Kidney (tissue), 22 donors: ENCODE measurements at places on chromosomes 2 and 18. TPM values are rescaled to one million over a fixed set of nuclear protein-coding genes. Genes with fewer than 3 reads are reported as not detected.
A peak's percentile ranks its signal among the peaks of the same experiment; 100 is the strongest.

DNA sequence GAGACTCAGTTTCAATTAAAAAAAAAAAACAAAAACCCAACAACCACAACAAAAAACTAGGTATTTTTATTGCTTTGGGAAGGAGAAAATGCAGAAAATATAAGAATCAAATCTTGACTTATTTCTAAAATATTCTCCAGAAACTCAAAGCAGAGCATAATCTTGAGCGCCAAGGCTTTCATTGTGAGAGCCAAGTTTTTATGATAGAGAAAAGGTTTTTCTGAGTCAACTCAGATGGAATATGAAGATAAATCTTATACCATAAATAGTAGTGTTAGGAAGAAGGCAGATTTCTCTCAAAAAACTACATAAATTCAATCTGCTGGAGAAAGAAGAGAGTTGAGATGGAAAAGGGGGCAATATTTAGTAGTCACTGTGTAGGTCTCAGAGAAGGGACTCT lies 121.2 kb upstream of the OSR1 start:
- DNase-seq, result no peak

- no peak for DNase-seq
Measured at GRCh38 chr18:58545338-58546296, 83.3 kb downstream of the ALPK2 start.

DNA sequence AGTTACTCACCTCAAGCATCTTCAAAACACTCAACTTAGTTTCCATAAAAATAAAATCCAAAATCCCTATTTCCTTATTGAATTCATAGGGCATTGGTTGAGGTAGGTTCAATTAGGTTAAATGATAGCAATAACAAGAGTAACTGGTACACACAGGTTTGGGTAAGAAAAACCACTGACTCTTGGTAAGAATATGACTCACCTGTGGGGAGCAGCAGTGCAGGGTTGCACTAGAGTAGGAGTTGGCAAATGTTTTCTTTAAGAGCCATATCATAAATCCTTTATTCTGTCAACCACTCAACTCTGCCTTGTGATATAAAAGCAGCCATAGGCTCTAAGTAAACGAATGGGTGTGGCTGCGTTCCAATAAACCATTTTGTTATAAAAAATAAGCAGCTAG lies 71.4 kb upstream of the CDH20 start:
- DNase-seq, result no peak

DNA sequence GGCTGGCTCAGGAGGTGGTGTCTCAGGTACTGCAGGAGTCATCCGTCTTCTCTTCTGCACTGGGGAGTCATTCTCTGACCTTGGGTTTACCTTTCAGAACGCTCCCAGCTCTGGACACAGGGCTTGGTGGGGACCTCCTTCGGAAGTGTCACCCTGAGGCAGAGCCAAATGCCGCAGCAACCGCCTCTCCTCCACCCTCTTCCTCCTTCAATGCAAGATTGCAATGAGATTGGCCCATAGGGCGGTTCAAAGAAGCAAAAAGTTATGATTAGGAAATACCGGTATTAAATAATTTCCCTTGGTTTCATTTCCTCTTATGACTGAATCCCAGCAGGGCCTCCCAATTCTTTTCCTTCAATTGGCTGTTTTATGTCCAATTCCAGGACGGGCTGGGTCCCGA lies 178.8 kb downstream of the ACKR3 start:
- no peak for DNase-seq

GRCh38 chr2:42092084-42092996 lies 44.5 kb downstream of the PKDCC start:
- DNase-seq, result no peak

DNA sequence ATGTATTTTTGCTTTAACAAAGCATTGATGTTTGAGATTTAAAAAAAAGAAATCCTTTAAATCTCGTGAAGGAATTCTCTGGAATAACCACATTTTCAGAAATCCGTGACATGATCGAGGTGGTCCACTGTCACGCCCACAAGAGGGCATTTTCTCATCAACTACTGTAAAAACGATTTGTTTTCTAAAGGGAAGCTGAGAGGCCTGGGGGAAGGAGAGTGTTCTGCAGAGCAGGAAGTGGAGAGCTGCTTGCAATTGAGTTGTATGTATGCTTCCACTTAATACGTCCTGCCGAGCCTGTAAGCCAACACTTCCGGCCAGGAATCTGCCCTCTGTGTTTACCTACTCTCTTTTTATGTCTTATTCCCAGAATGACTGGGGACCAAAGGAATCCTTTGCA lies 19.4 kb downstream of the KLHL29 start:
- DNase-seq, result peak; percentile 76

DNA sequence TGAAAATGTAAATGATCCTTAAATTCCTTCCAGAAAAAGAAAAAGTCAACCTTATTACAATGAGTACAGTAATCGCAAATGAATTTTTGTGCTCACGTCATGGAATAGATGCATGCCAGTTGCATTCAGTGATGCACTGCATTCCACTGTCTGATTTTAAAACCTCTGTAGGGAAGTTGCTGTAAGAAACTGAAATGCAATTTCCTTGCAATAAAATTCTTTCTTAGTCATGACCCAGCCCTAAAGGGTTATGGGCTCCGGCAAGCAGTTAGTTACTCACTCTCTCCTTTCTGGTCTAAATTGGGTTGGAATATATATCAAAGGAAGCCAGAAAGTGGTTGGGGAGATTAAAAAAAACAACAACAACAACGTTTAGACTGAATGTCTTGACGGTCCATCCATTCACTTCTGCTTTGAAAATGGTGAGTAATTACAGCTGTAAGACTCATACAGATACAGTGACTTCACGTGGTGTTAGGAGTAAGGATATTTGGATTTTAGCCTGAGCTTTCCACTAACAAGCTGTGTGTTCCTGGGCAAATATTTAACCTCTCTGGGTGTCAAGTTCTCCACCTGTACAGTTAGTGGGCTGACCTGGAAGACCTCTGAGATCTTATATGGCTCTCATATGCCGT lies 8.6 kb upstream of the RND3 start:
- no peak for DNase-seq

DNA sequence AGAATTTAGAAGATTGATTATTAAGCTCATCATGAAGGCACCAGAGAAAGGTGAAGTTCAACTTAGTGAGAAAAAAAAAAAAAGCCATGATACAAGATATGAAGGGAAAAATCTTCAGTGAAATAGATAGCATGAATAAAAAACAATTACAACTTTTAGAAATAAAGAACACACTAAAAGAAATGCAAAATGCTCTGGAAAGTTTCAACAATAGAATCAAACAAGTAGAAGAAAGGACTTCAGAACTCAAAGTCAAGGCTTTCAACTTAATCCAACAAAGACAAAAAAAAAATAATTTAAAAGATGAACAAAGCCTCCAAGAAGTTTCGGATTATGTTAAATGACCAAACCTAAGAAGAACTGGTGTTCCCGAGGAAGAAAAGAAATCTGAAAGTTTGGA lies 105.5 kb downstream of the GRB14 start:
- no peak for DNase-seq

DNA sequence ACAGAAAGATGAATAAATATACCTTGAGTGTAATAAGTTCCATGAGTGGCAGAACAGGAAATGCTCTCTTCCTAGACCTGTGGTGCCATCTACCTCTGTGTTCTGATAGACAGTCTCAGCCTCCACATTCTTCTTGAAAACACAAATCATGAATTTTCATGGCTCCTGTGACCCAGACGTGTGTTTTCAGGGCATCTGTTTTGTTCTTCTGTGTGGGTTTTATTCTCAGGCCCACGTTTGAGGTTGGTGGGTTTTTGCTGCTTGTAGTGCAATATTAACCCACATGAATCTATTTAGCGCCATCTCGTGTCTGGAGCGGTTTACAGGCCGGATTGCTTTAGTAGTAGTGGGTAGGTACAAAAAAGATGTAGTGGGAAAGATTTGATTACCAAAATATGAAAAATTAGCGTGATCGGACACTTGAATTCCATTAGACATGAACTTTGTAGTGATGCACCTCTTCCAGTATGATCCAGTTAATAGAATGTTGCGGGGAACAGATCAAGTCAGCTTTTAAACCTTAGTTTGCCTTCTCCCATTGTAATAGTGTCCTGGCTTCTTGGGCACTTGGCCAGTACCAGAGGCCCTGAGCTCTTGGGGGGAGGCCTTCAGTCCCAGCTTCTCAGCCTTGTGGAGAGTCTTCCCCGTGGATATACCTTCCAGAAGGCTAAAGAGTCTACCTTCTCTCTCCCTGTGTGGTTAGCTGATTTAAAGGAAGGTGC lies 256.5 kb downstream of the TPGS2 start:
- DNase-seq, result peak; percentile 76

DNA sequence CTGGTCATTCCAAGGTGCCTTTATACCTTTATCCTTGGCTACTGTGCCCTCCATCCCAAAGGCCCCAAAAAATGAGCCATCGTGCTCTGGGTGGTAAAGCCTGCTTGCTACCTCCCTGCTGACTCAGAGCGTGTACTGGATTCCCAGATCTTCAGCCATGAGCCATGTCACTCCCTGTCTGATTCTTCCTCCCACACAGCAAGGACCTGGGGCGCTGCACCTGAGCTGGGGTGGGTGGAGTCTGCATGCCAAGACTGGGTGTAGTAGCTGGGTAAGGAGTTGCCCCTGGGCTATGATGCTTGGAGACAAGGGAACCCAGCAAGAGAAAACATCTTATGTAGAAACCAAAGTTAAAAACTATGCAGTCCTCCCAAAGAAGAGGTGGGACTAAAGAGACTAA lies 37.2 kb upstream of the APCDD1 start:
- DNase-seq, result no peak

GRCh38 chr2:66957677-66958076 lies 439.5 kb upstream of the ETAA1 start:
- DNase-seq, result no peak

DNA sequence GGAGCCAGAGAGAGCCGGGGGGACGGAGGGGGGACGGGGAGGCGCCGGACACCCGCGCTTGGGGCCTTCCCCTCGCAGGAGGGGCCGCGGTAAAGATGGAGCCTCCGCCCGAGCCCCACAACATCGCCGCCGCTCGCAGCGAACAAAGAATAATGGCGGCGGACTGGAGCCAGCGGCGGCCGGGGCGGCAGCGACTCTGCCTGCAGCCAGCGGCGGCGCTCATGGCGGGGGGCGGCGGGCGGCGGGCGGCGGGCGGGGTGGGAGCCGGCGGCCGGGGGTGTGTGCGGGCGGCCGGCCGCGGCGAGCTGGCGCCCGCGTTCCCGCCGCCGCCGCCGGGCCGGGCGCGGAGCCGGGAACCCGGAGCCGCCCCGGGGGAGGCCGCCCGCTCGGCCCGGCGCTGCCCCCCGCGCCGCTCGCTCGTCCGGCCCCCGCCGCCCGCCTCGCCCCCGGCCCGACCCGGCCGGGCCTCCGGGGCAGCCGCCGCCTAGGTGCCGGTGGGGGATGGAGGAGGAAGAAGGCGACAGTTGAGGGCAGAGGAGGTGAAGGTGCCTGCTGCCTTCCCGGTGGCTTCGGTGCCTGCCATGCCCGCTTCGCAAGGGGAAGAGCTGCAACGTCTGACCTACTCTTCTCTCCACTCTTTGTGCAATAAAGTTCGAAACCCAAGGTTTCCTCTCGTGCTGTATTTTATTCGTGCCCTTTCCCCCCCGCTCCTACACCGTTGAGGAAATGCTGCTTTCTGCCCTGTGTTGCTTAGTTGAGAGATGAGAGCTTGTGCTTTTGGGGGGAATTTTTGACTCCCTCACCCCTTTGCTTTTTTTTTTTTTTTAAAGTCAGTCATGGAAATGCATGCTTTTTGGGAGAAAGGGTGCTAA lies 634 bp downstream of the CREB1 start:
- DNase-seq, result peak; percentile 85

GRCh38 chr2:158815166-158815565 lies 20.0 kb downstream of the DAPL1 start:
- no peak for DNase-seq

DNA sequence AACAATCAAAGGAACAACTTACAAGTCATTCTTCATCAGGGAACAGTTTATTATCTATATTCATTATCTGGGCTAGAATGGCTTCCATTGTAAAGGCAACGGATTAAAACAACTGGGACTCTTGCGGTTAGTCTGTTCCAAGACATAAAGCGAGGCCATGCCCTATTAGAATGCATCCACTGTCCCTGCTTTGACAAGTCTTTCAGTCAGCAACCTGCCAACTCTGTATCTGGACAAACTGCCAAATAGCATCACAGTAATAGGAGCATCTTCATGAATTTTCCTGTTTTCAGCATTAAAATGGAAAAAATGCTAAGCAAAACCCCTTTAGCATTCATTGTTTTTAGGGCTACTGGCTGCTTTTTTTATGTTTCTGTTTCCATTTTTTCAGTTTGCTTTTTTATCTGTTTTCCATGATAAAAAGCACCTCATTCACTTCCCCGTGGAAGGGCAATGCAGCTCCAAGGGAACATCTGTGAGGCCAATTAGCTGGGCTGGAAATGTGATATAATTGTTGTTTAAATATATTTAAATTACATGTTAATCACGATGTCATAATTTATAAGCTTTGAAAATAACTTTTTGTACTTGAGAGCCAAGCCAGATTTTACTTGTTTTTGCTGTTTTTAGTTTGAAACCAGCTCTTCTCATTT lies 834.3 kb downstream of the CPS1 start:
- DNase-seq, result no peak

- DNase-seq, result peak; percentile 22
Measured at GRCh38 chr2:239337877-239338484, 62.8 kb downstream of the HDAC4 start.

- no peak for DNase-seq
Measured at GRCh38 chr18:79744625-79745024, 53.1 kb upstream of the KCNG2 start.

Gene CD302
- 33.2 TPM for total RNA-seq

Gene GBX2
- not detected for total RNA-seq

Gene ING5
- 27.3 TPM for total RNA-seq

Gene PDE11A
- total RNA-seq, result 0.82 TPM

Gene SERPINB5
- total RNA-seq, result not detected

Gene ZSWIM2
- not detected for total RNA-seq

Gene LYG1
- 21.0 TPM for total RNA-seq

Gene NEU4
- 0.76 TPM for total RNA-seq

Gene NEB
- 0.88 TPM for total RNA-seq
